ENCODE measurements at places on chromosomes 2 and 18. TPM values are rescaled to one million over a fixed set of nuclear protein-coding genes. Genes with fewer than 3 reads are reported as not detected.

TLX2 gene
- total RNA-seq, result not detected

- H3K4me1 ChIP-seq, result no peaks in the 10 kb centered on the region
- H3K4me3 ChIP-seq, result no peak overlapping the region
- H3K27ac ChIP-seq, result no peak overlapping the region
- no peaks in the 10 kb centered on the region for H3K27me3 ChIP-seq
- H3K36me3 ChIP-seq, result no peaks in the 10 kb centered on the region
Observed at GRCh38 chr18:39655341-39655740, 2089.7 kb upstream of the CELF4 start.

EVX2 gene
- total RNA-seq, result not detected

- peaks cover 3% of the 10 kb centered on the region for H3K4me1 ChIP-seq
- peak; percentile 25 for DNase-seq
- peak within 1 kb of the TSS; percentile 9 for H3K4me3 ChIP-seq
- no peaks in the 10 kb centered on the region for H3K27me3 ChIP-seq
Observed at GRCh38 chr2:191150600-191151330, at the start of gene STAT4. Gene STAT4, minus strand, starts transcription at chr2:191150994. Its CDS starts 2,791 bp downstream, at chr2:191148203.

DNA sequence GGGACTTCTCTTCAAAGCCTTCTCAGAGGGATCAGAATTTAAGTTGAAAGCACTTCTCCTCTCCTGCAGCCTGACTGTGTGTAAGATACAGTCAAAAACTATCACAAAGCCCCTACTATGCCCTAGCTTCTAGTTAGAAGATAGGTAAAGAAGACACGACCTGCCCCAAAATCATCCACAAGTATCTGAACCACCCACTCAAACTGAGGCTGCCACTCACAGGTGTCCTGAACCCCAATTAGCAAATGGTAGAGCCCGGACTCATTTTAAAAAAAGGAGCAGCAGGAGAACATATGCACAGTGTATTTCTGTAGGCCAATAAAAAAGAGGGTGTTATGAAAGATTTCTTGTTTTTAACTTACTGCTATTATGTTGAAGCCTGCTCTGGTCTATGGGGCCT lies 74.4 kb downstream of the ANKRD44 start:
- DNase-seq, result no peak
- H3K27ac ChIP-seq, result no peak overlapping the region
- H3K36me3 ChIP-seq, result no peaks in the 10 kb centered on the region
- no peaks in the 10 kb centered on the region for H3K27me3 ChIP-seq

IL18R1 gene
- 1.1 TPM for total RNA-seq

- no peaks in the 10 kb centered on the region for H3K4me1 ChIP-seq
- no peak for DNase-seq
- H3K27me3 ChIP-seq, result no peaks in the 10 kb centered on the region
- no peak overlapping the region for H3K4me3 ChIP-seq
Observed at GRCh38 chr18:36392979-36393287, 95.4 kb downstream of the FHOD3 start.

GRCh38 chr18:54734059-54734458 lies 94.2 kb upstream of the RAB27B start:
- no peak for DNase-seq
- H3K27ac ChIP-seq, result no peak overlapping the region
- H3K4me1 ChIP-seq, result no peaks in the 10 kb centered on the region
- no peaks in the 10 kb centered on the region for H3K36me3 ChIP-seq
- H3K27me3 ChIP-seq, result no peaks in the 10 kb centered on the region

DNA sequence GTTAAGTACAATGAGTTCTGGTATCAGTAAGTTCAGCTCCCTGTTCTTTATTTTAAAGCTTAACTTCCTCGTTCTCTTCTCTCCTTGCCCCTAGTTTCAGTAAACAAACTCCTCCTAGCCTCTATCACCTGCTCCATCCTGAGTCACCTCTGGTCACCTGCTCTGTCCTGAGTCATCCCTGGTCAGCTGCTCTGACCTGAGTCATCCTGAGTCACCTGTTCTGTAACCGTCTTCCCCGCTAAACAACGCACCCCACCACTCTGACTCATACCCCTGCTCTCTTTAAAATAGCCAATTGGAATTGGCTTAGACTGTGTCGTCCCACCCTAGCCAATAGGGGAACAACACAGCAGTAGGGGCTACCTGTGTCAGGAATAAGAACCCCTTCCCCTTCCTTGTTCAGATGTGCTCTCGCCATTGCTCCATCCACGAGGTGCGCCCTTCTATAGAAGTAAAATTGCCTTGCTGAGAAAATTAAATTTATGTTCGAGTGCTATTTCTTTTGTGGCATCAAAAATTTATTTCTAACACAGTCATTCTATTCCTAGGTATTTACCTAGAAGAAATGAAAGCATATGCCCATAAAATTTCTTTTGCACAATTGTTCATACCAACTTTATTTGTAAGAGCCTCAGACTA lies 24.9 kb upstream of the RMND5A start:
- no peak for DNase-seq
- no peaks in the 10 kb centered on the region for H3K27me3 ChIP-seq
- no peak overlapping the region for H3K4me3 ChIP-seq
- H3K36me3 ChIP-seq, result no peaks in the 10 kb centered on the region

DNA sequence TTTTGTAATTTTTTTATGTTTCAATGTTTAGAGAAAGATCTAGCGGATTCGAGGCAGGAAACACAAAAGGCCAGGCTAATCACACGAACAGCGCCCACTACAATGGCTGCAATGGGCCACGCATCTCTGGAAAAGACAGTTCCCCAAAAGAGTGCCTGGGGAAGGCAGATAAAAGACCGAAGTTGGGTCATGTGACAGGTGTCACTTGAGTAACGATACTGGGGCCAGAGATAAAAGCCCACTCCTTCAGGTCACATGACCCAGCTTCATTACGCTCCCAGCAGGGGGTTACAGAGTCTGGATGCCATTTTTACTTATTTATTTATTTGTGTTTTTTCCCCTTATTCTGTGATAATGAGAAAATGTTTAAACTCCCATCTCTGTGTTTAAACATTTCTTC lies 95.4 kb downstream of the CDK15 start:
- no peaks in the 10 kb centered on the region for H3K4me1 ChIP-seq
- DNase-seq, result no peak
- no peaks in the 10 kb centered on the region for H3K27me3 ChIP-seq
- no peak overlapping the region for H3K4me3 ChIP-seq
- H3K27ac ChIP-seq, result no peak overlapping the region
- H3K36me3 ChIP-seq, result no peaks in the 10 kb centered on the region

DNA sequence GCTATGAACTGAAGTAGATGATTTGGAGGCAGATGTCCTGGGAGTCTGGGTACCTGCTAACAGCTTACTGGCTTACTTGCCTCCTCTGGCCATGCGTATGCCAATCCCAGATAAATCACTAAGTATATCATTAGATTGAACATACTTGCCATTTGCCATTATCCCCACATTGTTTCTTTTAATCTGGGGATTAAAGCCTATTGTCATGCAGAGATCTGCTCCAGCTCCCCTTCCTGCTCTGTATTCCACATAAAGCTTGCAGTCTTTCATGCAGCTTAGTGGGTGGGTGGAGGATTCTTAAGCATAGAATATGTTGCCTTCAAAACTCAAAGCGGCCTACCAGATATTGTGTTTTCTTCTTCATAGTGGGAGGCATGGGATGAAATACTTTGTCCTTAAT lies 311.8 kb upstream of the MMADHC start:
- no peak overlapping the region for H3K27ac ChIP-seq
- DNase-seq, result no peak
- no peaks in the 10 kb centered on the region for H3K4me1 ChIP-seq
- H3K27me3 ChIP-seq, result no peaks in the 10 kb centered on the region
- H3K36me3 ChIP-seq, result no peaks in the 10 kb centered on the region

DNA sequence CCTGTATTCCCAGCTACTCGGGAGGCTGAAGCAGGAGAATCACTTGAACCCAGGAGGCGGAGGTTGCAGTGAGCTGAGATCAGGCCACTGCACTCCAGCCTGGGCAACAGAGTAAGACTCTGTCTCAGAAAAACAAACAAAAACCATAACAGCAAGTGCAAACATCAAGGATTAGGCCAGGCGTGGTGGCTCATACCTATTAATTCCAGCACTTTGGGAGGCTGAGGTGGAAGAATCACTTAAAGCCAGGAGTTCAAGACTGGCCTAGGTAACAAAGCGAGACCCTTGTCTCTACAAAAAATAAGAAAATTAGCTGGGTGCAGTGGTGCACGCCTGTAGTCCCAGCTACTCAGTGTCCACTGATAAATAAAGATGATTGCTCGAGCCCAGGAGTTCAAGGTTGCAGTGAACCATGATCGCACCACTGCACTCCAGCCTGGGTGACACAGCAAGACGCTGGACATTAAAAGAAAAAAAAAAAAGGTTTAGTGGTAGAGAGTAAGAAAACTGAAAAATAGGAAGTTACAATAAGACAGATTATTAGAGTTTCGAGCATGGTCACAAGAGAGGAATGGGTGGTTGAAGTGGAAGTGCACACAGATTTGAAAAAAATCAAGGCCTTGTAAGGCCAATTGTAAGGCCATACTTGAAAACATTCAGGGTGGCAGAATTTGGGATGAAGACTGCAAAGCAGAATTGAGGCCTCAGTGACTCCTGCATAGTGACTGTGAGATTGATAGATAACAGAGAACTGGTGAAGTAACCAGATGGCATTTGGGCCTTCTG lies 6.4 kb upstream of the KCMF1 start:
- H3K27me3 ChIP-seq, result no peaks in the 10 kb centered on the region
- DNase-seq, result no peak
- H3K4me3 ChIP-seq, result no peak overlapping the region
- H3K27ac ChIP-seq, result no peak overlapping the region

- no peak overlapping the region for H3K4me3 ChIP-seq
- no peaks in the 10 kb centered on the region for H3K36me3 ChIP-seq
- no peaks in the 10 kb centered on the region for H3K27me3 ChIP-seq
- no peak overlapping the region for H3K27ac ChIP-seq
- no peak for DNase-seq
Observed at GRCh38 chr2:27965841-27966240, 75.3 kb downstream of the BABAM2 start.

DNA sequence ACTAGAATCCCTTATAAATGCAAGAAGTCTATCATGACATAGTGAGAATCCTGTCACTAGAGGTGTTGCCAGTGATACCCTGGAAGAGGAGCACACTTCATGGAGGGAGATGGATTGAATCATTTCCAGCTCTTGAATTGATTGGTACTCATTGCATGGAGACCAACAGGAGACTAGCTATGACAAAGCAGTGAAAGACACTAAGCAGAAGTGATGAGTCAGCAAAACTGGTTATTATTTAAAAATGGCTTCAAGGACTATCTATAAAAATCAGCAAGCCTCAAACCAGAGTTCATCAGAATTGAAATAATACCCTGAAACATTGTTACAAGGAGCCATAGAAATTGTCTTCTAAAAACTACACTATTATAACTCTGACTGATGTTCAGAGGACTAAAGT lies 200.3 kb downstream of the PDE11A start:
- H3K4me1 ChIP-seq, result no peaks in the 10 kb centered on the region
- H3K27me3 ChIP-seq, result no peaks in the 10 kb centered on the region

- no peaks in the 10 kb centered on the region for H3K36me3 ChIP-seq
- DNase-seq, result peak; percentile 72
- H3K4me1 ChIP-seq, result no peaks in the 10 kb centered on the region
- H3K27me3 ChIP-seq, result no peaks in the 10 kb centered on the region
- no peak overlapping the region for H3K27ac ChIP-seq
Observed at GRCh38 chr2:241561832-241562231, 3.3 kb downstream of the BOK start.

DNA sequence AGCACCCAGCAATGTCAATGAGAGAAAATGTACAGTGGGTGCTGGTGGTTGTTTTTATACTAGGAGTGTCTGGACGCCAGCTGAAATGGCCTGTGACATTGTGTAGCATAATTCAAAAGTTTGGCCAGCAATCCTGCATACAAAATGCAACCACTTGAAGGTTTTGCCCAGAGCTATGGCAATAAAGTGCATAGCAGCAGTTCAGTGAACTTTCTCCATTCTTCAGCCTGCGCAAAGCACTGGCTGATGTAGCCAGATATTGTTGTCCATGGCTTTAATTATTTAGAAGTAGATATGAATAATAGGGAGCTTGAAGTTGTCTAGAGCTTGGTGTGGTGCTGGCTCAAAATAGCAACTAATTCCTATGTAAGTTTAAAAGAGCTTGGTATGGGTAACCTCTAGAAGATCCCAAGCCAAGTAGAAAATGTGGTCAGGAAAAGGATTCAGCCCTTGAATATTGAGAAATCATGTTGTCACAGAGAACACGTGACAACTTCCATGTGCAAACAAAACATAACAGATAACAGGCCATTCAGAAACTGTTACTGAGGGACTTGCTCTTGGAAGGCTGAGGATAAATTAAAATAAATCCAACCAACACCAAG lies 33.3 kb upstream of the PGAP1 start:
- H3K27me3 ChIP-seq, result no peaks in the 10 kb centered on the region
- no peak overlapping the region for H3K4me3 ChIP-seq
- DNase-seq, result no peak

CCDC141 gene
- 6.5 TPM for total RNA-seq

- no peak overlapping the region for H3K4me3 ChIP-seq
- no peak for DNase-seq
- H3K36me3 ChIP-seq, result no peaks in the 10 kb centered on the region
- no peaks in the 10 kb centered on the region for H3K4me1 ChIP-seq
- H3K27me3 ChIP-seq, result no peaks in the 10 kb centered on the region
- no peak overlapping the region for H3K27ac ChIP-seq
Observed at GRCh38 chr2:48009256-48009655, 103.0 kb upstream of the FBXO11 start.

DNA sequence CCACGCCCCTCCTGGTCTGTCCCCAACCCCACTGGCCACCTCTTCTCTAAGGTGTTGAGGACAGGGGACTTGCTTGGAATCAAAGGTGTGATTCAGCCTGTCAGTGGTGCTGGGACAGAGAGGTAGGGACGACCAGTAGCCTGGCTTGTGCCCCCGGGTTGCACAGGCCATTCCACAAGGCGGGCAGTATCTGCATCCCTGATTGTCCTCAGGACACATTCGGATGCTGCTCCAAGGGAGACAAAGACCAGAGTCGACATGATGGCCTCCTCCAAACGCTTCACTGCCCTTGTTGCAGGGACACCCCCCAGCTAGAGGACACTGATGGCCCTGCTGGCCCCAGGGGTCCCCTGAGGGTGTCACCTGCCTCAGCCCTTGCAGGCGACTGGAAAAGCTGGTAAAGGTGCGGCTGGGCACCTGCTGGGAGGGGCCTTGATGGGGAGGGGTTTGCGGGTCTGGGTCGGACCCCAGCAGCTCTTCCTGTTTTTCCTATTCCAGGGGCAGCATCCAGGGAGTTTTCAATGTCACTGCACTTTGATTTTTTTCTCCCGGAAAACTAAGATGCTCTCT lies 98.0 kb downstream of the PTGR3 start:
- no peaks in the 10 kb centered on the region for H3K36me3 ChIP-seq
- DNase-seq, result no peak
- H3K4me1 ChIP-seq, result no peaks in the 10 kb centered on the region
- no peak overlapping the region for H3K4me3 ChIP-seq
- H3K27me3 ChIP-seq, result no peaks in the 10 kb centered on the region

DNA sequence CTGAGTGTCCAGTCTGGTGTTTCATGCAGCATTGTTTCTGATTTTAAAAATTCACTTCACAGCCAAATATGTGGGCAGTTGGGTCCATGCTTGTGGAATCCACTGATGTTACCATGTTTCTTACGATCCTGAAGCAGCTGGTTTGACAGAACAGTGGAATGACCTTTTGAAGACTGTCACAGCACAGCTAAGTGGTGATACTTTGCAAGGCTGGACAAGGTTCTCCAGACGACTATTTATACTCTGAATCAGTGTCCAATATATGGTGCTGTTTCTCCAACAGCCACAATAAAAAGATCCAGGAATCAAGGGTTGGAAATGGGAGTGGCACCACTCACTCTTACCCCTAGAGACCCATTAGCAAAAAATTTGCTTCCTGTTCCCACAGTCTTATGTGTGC lies 577.4 kb upstream of the RAB6C start:
- no peaks in the 10 kb centered on the region for H3K27me3 ChIP-seq
- no peak for DNase-seq
- no peaks in the 10 kb centered on the region for H3K4me1 ChIP-seq
- H3K36me3 ChIP-seq, result no peaks in the 10 kb centered on the region
- no peak overlapping the region for H3K27ac ChIP-seq
- no peak overlapping the region for H3K4me3 ChIP-seq
